LHCN-M2 (cell line): ENCODE measurements at places on chromosomes 12 and 14.

GRCh38 chr12:96776908-96777307 is 130.1 kb upstream of the NEDD1 start:
- DNase-seq: no peak

- no peak for DNase-seq
These were observed 89.1 kb downstream of the BEGAIN start for GRCh38 chr14:100498068-100498467.

DNA sequence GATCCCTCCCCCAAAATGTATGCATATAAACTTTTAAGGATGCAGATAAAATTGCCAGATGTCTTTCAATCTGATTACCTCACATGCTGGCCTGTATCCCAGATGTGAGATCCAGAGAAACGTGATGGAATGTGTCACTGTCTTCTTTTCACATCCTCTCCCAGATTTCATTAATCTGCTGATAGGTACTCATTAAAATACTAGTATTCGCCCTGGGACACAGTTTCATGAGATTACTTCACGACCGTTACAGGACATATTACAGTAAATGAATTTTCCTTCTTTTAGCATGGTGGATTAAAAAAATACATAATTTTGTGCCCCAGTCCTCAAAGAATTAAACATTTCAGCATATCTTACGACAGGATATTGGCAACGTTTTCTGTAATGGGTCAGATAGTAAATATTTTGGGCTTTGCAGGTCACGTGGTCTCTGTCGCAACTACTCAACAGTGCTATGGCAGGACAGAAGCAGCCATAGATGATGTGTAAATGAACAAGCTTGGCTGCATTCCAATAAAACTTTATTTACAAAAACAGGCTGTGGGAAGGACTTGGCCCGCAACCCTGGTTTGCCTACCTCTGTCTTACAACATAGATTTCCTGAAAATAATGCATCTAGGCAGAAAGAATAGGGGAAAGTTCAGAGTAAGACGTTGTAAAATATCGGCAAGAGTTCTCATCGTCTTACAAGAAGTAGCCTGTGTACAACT is 156.0 kb upstream of the DIO3 start:
- DNase-seq: no peak

- no peak for DNase-seq
These were observed 139.2 kb downstream of the RASSF9 start for GRCh38 chr12:85697003-85697402.

GRCh38 chr12:6818222-6818621 is 3.4 kb upstream of the GPR162 start:
- DNase-seq: no peak

- DNase-seq: peak; percentile 34
These were observed 364.5 kb downstream of the PAWR start for GRCh38 chr12:79326222-79326621.

GRCh38 chr12:103677341-103677740 is 90.3 kb downstream of the STAB2 start:
- DNase-seq: no peak

- peak; percentile 81 for DNase-seq
These were observed 4.6 kb upstream of the HIP1R start for GRCh38 chr12:122830517-122831214.

GRCh38 chr12:115230606-115231005 is 546.6 kb upstream of the TBX3 start:
- DNase-seq: no peak

- no peak for DNase-seq
These were observed 49.4 kb upstream of the RIN3 start for GRCh38 chr14:92464156-92464555.

DNA sequence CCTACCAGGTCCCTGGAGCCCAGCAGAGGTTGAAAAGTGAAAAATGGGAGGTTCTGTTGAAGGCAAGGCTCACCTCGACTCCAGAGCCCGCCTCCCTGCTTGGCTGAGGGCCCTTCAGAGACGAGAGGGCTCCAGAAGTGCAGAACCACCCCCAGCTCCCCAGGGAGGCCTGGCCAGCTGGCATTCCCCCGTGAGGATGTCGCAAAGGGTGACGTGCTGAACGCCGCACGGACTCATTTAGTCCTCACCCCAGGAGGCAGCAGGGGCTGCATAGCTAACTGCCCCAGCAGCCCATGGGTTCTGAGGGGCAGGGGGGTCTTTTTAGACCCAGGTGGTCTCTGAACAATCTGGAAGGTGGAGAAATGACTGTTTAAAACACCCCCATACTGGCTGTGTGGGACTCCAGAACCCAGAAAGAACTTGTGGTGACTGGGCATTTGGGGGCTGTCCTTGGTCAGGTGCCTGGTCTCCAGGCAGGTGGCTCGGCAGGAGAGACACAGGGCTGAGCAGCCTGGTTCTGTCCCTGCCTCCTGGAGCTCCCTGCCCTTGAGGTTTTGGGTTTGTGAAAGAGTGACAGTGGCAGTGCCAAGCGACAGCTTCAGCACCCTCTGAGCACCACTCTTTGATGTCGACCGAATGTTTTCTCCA is 32.0 kb downstream of the ANAPC7 start:
- peak; percentile 39 for DNase-seq

- DNase-seq: no peak
These were observed 76.1 kb downstream of the SAMD4A start for GRCh38 chr14:54642801-54643695.

DNA sequence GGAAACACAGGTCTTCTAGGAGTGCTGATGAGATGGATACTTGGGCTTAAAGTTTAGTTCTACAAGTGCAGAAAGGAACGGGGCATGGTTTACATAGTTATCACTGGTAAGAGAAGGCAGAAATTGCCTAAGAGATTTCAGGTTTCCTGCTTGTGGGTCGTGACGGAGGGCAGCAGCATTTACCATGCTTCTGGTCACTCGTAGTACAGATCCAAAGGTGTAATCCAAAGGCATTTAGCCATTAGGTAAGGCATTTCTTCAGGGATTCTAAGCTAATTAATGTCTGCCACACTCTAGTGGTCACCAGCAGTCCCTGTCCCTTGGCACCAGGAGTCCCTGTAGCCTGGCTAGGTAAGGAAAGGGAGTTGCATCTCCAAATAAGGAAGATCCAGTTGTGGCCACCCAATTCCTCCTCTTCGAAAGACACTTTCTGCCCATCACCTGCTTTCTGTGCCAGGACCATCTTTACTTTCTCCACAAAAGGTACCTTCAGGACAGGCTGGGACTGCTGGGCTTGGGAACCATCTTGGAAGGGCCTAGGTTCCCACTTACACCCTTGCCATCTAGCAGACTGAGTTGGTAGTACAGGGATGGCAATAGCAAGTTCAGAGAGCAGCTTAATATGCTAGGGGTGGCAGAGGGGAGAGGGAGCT is 1.5 kb downstream of the GSTZ1 start:
- no peak for DNase-seq

GRCh38 chr14:76863724-76864407 is 37.7 kb downstream of the LRRC74A start:
- no peak for DNase-seq
